Brain microvascular endothelial cell (primary cell): ENCODE measurements at places on chromosomes 6 and 20.
A peak's percentile ranks its signal among the peaks of the same experiment; 100 is the strongest.

- no peak for DNase-seq
Observed at GRCh38 chr6:43779852-43780236, 9.8 kb downstream of the VEGFA start.

DNA sequence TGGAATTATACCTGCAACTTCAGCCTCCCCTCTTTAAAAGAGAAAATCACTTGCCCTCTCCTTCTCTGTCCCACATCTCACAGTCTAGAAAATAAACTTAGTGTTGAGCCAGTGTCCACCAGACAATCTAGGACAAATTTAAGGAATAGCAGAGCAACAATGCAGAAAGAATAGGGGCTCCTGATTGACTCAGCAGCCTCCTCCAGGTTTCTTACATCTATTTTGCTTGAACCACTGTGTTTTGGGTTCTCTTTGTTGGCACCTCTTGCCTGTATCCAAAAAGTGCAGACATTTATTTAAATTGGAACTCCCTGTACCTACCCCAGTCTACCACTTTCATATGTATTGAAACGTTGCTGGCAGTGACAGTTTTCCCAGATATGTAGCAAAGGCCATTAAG is 133.7 kb upstream of the HSF2 start:
- no peak for DNase-seq

DNA sequence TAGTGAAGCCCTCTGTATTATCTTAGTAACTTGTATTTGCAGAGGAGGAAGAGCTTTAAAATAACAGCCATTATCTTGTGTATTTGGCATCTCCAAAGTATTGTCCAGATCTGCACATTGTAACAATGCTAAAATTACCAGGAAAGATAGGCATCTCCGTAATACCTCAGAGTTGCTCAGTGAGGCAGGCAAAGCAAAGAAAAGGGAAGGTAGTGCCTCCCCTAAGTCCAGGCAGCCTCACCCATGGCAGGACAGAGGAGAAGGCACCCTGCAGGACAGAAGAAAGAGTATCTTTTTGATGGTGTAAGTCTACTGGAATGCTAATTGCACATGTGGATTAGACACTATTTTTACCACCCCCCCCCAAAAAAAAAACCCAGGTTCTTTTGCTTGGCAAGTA is 13.6 kb upstream of the SSTR4 start:
- DNase-seq: no peak

DNA sequence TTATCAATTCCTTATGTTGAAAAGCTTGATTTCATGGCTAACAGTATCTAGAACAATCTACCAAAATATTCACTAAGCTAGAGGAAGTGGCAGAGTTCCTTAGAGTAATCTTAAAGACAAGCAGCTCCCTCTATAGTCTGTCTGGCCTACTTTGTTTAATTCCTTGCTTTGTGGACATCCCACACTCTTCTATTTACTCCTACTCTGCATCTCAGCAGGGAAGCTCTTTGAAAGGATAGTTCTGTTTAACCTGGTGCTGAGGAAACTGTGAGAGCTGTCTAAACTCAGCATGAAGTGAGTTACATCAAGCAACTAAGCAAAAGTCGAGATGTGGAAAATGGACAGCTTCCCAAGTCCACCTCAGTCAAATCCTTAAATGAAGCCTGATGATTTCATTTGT is 4.3 kb downstream of the REV3L start:
- DNase-seq: peak; percentile 27

DNA sequence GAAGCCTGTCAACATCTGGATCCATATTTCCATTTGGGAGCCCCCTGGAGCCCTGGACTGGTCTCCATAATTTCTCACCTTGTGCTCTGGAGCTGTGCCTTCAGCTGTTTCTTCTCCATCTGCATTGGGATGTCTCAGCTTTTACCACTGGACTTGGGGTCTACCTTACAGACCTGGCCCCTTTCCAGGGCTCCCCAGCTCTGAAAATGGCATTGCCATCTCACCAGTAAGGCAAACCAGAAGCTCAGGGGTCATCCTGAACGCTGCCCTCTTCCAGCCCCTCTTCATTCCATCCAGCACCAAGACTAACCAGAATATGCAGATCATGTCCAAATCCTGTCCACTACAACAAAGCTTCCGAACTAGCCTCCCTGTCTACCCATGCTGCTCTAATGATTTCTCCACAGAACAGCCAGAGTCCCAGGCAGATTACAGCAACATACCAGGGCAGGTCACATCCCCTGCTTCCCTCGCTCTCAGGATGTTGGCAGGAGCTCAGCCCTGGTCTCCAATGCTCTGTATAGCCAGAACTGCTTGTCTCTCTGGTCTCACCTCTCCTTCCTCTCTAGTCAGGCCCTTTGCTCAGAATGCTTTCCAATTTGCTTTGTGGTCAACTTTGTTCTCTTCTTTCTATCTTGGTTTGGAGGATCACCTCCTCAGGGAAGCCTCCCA is 17.7 kb upstream of the NNAT start:
- DNase-seq: no peak

GRCh38 chr20:38579219-38579910 is 1.6 kb upstream of the ADIG start:
- peak; percentile 13 for DNase-seq

DNA sequence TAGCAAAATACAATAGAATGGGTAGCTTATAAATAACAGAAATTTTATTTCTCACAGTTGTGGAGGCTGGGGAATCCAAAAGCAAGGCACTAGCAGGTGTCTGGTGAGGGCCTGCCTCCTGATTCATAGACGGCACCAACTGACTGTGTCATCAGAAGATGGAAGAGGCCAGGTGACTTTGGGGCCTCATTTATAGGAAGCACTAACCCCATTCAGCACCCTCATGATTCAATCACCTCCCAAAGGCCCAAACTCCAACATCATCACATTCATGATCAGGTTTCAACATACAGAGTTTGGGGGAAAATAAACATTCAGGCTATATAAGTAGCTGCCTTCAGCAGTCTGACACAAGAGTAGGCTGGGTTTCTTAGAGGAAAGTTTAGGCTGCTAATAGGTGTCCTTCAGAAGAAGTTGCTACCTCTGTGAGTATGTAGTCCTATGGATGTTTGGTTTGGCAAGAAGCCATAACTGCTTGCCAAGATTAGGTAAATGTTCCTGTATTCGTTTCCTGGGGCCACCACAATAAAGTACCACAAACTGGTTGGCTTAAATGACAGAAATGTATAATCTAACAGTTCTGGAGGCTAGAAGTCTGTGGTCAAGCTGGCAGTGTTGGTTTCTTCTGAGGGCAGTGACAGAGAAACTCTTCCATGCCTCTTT is 48.8 kb downstream of the NT5E start:
- DNase-seq: no peak

DNA sequence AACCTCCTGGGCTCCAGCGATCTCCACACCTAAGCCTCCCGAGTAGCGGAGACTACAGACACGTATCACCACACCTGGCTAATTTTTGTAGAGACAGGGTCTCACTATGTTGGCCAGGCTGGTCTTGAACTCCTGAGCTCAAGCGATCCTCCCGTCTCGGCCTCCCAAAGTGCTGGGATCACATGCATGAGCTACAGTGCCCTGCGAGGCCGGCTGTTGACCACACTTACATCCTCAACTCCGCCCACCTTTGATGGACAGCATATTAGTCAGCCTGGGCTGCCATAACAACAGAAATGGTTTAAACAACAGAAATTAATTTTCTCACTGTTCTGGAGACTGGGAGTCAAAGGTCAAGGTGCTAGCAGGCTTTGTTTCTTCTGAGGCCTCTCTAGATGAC is 107.7 kb downstream of the JPH2 start:
- peak; percentile 52 for DNase-seq

DNA sequence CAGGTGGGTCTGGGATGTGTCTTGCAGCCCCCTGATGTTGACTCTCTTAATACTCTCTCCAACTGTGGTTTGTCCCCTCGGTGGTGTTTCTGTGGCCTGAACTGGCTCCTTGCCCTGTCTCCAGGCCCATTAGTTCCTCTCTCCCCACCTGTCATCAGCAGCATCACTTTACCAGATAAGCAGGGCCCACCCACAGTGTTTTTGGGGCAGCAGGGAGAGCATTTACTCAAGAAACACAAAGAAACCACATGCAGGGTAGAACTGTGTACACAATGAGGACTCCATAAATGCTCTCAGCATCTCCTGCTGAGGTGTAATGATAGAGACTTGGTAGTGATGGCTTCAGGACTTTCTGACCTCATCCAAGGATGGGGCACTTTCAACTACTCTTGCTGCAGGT is 20.2 kb upstream of the MRPS18A start:
- DNase-seq: no peak

- no peak for DNase-seq
Observed at GRCh38 chr20:2314759-2315439, 19.1 kb downstream of the TGM3 start.

DNA sequence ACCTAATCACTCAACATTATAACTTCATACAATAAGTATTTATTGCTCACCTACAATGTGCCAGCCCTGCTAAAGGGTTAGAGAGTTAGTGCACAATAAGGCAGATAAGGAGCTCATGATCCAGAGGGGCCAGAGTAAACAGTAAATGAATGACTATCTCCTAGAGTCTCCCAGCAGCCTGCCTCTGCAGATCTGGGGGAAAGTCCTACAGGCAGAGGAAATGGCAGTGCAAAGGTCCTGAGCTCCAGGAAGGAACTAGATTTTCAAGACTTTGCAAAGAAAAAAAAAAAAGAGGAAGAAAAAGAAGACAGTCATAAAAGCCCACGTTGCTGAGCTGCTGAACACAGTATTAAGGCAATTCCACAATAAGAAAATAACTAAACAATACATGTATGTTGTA is 160.1 kb downstream of the SIM1 start:
- no peak for DNase-seq

- no peak for DNase-seq
Observed at GRCh38 chr6:46288835-46289234, 118.1 kb upstream of the ENPP5 start.

GRCh38 chr20:57546956-57547649 is 13.8 kb upstream of the PCK1 start:
- no peak for DNase-seq

DNA sequence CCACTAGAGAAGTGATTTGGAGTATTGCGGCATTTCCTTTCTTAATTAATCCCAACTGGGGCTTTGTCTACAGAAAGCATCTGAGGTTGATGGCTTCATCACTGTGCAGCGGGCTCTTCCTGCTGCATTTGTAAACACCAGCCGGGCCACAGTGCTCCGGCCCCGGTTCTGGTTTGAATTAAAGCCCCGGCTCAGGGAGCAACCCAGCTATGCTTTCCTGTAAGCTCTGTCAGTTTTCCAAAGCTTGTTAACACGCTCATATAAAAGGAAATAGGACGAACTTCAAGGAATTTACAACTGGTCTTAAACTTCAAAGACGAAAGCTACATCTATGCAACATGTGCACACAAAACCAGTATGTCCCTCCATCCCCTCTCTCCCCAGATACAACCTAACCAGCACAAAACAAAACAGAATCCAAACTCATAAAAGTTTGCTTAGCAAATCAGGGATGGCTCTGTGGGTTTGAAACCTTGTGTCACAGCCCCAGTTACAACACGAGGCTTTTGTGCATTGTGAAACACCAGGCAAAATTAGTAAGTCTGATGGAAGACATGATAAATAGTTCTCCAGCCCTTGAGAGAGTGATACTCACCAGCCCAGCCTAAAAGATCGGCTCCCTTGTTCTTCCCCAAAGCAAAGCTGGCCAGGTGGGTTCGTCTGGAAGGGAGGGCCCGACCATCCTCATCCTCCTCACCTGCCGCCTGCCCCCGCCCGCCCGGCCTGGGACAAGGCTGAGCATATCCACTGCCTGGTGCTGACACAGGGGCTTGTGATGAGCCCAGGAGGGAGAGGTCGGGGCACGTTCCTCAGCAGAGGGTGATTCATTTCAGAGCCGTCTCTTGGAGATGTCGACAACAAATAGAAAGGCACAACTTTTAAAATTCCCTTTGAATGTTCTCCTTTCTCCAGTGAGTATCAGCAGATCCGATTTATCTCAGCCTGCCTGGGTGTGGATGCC is 197.9 kb downstream of the TFAP2C start:
- peak; percentile 12 for DNase-seq

GRCh38 chr20:32702706-32703425 is 29.1 kb upstream of the C20orf203 start:
- no peak for DNase-seq

GRCh38 chr6:83097204-83097603 is 29.7 kb downstream of the DOP1A start:
- DNase-seq: peak; percentile 12

DNA sequence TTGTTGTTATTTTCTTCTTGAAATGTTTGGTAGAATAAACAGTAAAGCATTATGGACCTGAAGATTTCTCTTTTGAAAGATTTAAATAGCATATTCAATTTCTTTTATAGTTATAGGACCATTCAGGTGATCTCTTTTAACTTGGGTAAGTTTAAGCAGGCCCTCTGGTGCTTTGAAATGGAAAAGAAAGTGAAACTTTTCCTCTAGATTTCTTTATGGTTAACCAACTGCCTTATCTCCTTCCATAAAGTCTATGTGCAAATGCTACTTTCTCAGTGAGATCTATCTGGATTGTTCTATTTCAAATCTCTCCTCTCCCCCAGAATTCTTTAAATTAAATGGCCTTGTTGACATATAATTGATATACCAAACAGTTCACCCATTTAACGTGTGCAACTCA is 54.0 kb downstream of the PHACTR2 start:
- DNase-seq: no peak

GRCh38 chr20:57840066-57840465 is 130.3 kb upstream of the PMEPA1 start:
- no peak for DNase-seq

DNA sequence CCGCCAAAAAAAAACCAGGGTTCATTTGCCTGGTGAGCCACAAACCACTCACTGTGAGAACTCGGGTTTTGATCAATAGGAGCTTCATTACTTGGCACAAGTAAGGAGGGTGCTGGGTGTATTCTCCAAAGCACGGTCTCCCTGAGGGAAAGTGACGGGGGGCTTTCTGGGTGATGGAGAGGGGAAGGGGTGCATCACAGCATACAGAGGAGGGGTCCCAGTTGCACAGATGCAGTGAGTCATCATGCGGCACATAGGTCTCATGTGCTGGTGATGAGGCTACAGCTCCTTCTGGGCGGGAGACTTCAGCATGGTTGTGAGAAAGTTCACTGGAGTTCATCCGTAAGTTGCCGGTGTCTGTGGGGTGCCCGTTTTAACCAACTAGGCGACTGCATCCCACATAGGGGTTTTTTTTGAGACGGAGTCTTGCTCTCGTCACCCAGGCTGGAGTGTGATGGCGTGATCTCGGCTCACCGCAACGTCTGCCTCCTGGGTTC is 36.2 kb downstream of the SUN5 start:
- DNase-seq: no peak

- no peak for DNase-seq
Observed at GRCh38 chr6:34951731-34952130, 62.7 kb downstream of the ANKS1A start.

DNA sequence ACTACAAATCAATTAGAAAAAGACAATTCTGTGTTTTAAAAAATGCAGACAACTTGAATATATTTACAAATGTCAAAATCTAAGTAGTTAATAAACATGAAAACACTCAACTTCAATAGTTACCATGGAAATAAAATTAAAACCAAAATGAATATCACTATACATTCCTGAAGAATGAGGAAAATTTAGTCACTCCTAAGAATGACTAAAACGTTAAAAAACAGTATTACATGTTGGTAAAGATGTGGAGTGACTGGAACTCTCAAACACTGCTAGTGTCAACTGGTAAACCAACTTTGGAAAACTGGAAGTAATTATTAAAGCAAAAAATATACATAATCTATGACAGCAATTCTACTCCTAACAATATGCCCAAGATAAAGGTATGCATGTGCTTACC is 36.3 kb downstream of the AHI1 start:
- DNase-seq: no peak

GRCh38 chr20:54088430-54088829 is 18.0 kb upstream of the BCAS1 start:
- no peak for DNase-seq

- DNase-seq: no peak
Observed at GRCh38 chr6:7249946-7250643, 62.9 kb downstream of the SSR1 start.
